ENCODE measurements at places on chromosomes 1 and 21.

- DNase-seq: no peak
These were observed 120.7 kb upstream of the MARK1 start for GRCh38 chr1:220407191-220407590.

DNA sequence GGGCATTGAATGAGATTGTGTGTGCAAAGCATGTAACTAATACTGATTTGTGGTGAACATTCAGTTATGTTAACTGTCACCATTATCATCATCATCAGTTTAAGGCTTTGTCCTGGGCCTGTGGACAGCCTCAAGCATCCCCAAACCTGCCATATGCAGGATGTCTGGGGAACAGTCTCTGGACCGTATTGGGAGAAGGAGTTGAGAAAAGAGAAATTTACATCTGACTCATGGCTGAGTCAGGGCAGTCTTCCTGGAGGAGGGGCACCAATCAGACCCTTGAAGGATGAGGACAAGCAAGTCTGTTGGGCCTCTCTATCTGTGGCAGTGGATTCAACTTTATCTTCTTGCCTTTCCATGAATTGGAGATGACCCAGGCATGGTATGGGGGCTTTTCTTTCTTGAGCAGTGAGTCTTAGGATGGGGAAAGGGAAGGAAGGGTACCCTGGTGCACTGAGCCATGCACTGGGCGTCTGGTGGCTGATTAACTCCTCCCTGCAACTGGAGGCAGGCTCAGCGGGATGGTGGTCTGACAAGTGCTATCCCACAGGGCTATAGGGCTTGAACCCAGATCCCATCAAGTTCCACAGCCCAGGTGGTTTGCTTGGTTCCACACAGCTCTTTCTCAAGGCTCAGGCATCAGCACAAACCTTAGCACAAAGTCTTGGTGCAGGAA, 2.9 kb downstream of the PADI3 start:
- no peak for DNase-seq

- no peak for DNase-seq
These were observed 16.8 kb downstream of the CNST start for GRCh38 chr1:246583056-246583440.

DNA sequence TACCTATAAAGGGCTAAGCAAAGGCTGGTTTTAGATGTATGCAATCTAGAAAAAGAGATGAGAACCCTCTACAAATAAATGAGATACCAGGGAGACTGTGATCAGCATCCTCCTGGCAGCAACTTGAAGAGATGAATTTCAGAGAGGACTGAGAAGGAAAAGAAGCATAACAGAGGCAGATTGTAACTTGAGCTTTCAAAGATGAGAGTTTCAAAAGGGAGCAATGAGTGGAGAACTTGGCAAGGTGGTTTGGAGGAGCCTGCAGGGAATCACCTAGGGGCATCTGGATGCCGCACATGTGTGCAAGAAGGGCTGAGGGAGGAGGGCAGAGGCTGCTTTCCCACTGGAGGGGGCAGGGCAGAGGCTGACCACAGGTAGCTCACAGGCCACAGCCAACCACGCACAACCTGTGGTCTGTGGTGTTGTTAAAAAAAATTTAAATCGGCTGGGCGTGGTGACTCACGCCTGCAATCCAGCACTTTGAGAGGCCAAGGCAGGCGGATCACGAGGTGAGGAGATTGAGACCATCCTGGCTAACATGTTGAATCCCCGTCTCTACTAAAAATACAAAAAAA, 50.2 kb downstream of the PCNX2 start:
- DNase-seq: no peak

DNA sequence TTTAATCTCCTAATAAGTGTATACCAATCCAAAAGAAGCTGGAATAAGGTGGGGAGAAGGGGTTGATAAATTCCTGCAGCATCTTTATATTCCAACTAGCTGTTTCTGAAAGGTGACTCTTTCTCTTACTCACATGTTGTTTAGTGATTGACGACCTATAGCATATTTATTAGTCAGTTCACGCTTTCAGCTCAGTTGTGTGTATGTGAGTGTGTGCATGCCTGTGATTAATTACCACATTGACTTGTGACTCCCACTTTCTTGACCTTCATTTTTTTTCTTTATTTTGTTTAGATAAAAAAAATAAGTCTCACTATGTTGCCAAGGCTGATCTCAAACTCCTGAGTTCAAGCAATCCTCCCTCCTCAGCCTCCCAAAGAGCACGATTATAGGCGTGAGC, 44.4 kb downstream of the ATP2B4 start:
- DNase-seq: no peak

DNA sequence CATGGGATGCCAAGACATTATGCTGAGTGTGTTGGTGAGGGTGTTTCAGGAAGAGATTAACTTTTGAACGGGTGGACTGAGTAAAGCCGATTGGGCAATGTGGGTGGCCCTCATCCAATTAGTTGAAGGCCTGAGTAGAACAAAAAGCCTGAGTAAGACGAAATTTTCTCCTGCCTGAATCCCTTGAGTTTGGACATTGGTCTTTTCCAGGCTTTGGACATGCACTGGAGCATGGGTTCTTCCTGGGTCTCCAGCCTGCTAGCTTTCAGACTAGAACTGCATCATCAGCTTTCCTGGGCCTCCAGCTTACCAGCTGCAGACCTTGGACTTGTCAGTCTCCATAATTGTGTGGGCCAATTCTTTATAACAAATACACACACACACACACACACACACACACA, 63.6 kb downstream of the NIBAN1 start:
- no peak for DNase-seq

DNA sequence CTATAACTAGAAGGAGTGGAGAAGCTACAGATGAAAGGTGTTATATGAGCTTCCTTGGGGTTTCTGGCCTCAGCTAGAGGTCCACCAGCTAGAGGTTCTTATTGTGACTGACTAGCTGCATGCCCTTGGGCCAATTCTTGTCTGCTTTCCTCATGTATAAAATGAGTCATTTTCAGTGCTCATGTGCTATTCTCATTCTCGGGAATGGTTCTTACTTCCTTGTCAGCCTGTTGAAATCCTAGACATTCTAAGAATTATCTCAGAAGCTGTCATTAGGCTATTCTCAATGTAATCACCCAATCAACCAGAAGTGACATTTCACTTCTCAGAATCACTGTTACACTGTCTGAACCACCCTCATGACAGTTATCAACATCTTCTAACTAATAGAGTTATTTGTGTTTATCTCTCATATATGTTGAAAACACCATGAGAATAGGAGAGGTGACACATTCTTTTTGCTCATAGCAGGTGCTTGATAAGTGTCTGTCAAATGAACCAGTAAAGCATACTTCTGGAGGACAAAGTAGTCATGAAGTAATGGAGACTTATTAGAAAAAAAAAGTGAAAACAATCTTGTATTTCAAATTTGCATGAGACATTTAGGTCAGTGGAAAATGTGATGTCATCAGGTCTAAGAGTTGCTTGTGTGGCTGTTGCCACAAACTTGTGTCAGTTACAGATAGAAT, 122.8 kb upstream of the IVNS1ABP start:
- DNase-seq: no peak

- DNase-seq: no peak
These were observed 31.9 kb downstream of the NSL1 start for GRCh38 chr1:212759683-212760082.

- no peak for DNase-seq
These were observed 7.7 kb downstream of the LRRC52 start for GRCh38 chr1:165551469-165551868.

GRCh38 chr1:29668551-29669157, 432.3 kb downstream of the PTPRU start:
- DNase-seq: no peak

GRCh38 chr1:226002667-226003501, 3.7 kb upstream of the SDE2 start:
- DNase-seq: no peak

DNA sequence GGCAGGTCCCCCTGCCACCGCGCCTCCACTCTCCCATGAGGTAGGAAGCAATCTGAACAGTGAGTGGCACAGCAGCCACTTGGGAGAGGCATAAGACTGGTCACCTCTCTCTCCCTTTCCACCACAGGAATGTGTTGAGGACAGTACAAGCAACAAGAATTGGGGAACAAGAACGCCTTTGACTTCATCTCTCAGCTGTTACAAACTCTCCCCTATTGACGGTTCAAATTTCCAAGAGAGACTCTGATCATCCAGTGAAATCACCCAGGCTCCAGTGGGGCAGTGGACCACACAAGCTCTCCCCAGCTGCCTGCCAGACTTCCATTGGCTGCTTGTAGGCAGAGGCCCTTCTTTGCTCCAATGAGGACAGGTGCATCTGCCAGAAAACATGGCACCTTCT, 249.9 kb upstream of the JUN start:
- DNase-seq: no peak

DNA sequence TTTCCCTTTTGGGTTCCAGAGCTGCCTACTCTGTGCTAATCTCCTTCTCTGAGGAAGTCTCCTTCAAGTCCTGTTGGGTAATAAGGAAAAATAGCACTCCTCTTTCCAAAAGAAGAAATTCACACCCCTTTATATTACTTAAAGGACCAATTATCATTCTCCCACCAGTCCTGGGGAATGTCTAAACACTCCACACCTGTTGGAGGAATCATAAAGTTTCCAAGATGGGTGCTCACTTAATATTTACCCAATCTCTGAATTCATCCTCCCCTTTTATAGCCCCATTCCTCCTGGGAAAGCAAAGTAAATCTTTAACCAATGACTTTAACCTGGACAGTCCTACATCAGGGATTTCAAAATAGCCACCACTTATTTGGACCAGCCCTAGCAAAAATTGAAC, 873.1 kb downstream of the KCNT2 start:
- no peak for DNase-seq

GRCh38 chr1:147892216-147892615, 10.4 kb upstream of the GJA8 start:
- no peak for DNase-seq

DNA sequence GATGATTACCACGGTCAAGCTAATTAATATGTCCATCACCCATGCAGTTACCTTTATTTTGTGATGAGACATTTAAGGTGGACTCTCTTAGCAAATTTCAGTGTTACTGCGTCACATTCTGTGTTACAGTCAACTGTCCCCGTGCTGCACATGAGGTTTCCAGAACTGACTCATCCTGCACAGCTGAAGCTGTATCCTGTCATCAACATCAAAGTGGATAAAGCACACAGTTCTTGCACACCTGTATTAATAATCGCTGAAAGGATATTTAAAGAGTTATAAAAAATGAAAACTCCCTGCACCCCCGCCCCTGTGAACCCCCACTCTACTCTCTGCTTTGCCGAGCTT, 3.4 kb upstream of the KRTAP10-5 start:
- DNase-seq: no peak

DNA sequence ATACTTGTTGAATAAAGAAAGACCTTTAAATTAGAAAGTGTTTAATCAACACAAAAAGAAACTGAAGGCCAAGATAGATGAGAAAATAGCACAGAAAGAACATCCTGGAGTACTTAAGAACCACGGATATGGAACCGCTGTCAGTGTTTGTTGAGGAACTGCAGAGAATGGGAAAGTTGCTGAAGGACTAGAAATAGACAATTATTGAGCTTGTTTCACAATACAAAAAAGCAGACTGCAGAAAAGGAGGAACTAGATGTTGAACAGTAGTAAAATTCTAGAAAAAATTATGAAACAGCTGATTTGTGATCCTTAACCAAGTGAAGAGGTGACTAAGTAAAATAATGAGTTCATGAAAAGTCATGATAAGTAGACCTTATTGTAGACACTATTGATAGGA, 29.7 kb downstream of the MYSM1 start:
- no peak for DNase-seq

DNA sequence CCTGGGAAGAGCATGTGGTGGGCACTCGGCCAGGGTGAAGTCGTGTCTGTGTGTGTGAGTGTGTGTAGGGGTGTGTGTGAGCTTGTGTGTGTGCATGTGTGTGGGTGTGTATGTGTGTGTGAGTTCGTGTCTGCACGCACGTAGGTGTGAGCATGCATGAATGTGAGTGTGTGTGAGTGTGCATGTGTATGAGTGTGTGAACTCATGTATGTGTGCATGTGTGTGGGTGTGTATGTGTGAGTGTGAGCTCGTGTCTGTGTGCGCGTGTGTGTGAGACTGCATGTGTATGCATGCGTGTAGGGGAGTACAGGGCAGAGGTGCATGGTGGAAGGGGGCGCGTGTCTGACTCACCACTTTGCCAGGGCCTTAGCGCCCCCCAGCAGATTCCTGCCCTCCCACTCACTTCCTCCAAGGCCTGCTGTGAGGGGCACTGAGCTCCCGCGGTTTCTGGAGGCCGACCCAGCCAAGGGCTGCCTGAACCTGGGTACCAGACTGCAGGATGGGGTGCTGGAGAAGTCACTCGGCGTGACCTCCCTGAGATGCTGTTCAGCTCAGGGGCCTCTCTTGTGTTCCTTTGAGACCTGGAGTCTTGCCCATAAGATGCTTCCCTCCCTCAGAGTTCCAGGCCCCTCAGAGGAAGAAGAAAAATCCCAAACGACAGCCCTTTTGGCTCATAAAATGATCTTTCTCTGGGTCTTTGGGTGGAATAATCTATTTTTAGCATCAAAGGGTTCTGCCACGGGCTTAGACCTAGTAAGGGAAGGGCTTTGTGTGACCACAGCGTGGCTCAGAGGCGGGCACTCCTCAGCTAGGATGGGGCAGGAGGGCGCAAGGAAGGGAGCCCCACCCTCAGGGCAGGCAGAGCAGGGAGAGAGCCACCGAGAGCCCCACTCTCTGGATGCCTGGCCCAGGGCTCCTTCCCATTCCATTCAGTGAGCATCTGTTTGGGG, 41.1 kb upstream of the RUNX3 start:
- no peak for DNase-seq

- DNase-seq: no peak
These were observed 29.1 kb downstream of the LAMB3 start for GRCh38 chr1:209622841-209623829.

GRCh38 chr1:36989241-36989640, 45.1 kb downstream of the GRIK3 start:
- DNase-seq: no peak

GRCh38 chr1:201224666-201225370, 34.2 kb downstream of the IGFN1 start:
- no peak for DNase-seq

DNA sequence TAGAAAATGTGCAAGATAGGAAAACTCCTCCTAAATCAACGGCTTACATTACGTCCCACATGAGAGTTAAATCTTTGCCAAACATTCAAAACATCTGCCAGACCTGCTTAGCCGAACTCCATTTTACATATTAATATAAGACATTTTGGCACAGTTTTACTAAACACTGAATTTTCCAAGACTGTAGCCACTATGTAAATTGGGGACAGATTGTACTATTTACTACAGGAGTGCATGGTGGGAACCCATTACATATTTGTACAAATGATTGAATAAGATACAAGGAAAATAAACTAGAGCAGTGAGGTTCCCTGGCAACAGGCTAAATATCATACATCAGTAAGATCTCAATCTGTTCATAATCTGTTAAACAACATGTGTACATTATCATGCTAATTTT, 1234.4 kb downstream of the KCNT2 start:
- no peak for DNase-seq

GRCh38 chr1:212752934-212753497, 38.6 kb downstream of the NSL1 start:
- DNase-seq: no peak

Data from T-helper 17 cell (primary cell).